ENCODE measurements at places on chromosomes 11 and 22.

GRCh38 chr11:69867076-69868005 is 48.1 kb upstream of the FGF3 start:
- no peak for DNase-seq

- no peak for DNase-seq
These were observed 4.9 kb downstream of the PTDSS2 start for GRCh38 chr11:454801-455565.

GRCh38 chr11:72295471-72295870 is 51.5 kb upstream of the PHOX2A start:
- DNase-seq = no peak

DNA sequence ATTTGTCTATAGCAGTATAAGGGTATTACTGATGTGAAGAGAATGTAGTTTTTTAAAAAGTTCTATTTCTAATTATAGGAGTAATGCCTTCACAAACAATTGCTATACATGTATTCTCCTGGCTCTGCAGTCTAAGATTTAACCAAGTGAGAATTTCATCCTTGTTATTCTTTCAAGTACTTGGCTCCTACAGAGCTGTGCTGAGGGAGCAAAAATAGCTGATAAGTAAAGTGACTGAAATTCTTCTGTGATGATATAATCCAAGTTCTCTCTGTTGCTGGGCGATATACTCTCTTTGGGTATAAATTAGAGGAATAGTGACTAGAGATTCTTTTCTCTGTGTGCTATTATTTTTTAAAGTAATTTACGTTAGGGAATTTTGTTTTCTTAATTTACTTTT is 68.0 kb downstream of the PGR start:
- no peak for DNase-seq

GRCh38 chr22:40498420-40499208 is 128.2 kb downstream of the SGSM3 start:
- DNase-seq = peak; percentile 89

- DNase-seq = no peak
These were observed 26.0 kb downstream of the SCGB1A1 start for GRCh38 chr11:62444835-62445234.

DNA sequence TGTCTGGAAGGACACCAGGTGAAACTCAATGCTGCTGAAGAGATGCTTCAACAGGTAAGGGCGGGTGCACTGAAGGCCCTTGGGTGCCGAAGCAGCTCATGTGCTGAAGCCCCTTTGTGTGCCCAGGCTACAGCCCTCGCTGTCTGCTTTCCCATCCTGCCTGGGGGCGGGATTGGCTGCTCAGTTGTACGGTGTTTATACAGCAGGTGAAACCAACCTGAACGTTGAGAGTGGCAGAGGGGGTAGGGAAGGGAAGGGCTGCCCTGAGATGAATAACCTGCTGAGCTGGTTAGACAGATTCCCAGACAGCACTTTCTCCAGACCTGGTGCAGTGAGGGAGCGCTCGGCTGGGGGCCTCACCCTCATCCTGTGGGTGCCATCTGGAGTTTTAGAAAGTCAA is 75.7 kb downstream of the CYB5R2 start:
- no peak for DNase-seq

DNA sequence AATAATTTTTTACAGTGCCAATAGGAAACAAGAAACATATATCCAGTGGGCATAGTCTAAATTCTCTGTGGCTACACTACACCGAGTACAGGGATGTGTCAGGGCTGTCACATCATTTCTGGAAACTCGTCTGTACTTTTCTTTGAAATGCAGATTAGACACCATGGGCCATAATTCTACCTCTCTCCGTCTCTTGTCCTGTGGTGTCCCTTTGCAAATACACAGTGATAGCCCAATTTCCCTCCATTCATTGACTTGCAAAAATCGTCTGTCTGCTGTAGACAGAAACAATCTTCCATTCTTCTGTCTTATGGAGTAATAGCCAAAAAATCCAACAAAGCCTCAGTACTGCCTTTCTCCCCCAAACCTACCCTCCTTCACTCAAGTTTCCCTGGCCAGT is 487.1 kb upstream of the ANO3 start:
- no peak for DNase-seq

GRCh38 chr11:22041039-22041438 is 151.8 kb upstream of the ANO5 start:
- no peak for DNase-seq

DNA sequence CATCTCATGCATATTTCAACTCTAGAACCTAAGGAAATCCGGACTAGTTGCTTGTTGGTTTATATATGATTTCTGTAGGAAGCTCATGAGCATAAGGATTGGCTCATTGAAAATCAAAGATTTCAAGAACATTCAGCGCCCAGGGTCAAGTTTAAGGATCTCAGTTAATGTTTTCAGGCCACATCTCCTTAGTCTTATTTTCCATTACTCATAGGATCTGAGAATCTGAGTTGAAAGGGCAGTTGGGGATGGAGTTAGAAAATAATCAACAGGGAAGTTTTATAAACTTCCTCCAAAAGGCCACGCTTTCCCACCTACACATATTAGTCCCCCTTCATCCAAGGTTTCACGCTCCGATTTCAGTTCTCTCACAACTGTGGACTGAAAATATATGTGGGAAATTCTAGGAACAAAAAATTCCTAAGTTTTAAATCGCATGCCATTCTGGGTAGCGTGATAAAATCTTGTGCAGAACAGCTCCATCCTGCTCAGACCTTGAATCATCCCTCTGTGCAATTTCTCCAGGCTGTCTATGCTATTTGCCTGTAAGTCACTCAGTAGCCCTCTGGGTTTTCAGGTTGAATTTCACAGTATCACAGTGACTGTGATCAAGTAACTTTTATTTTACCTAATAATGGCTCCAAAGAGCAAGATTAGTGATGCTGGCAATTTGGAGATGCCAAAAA is 160.2 kb downstream of the KIRREL3 start:
- no peak for DNase-seq
